ENCODE measurements at places on chromosomes 12 and 14.

GRCh38 chr12:57890191-57891115, 43.9 kb upstream of the CTDSP2 start:
- no peak for DNase-seq

DNA sequence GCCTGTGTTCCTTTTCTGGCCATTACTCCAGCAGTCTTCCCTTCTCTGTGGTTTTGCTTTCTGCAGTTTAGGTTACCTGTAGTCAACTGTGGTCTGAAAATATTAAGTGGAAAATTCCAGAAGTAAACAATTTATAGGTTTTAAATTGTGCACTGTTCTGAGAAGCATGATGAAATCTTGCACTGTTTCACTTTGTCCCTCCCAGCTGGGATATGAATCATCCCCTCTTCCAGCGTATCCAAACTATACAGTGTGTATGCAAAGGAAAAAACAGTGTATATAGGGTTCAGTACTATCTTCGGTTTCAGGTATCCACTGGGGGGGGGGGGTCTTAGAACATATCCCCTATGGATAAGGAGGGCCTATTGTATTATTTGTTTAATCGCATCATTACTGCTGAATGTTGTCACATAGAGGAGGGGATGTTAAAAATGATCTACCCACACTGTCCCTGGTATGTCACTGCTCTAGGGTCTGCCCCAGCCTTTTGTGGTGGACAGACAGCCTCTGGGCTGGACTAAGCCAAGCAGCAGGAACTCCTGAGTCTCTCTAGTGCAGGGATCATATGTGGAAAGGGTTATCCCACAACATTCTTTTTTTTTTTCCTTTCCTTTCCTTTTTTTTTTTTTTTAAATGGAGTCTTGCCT, 109.1 kb upstream of the MAX start:
- DNase-seq, result no peak

DNA sequence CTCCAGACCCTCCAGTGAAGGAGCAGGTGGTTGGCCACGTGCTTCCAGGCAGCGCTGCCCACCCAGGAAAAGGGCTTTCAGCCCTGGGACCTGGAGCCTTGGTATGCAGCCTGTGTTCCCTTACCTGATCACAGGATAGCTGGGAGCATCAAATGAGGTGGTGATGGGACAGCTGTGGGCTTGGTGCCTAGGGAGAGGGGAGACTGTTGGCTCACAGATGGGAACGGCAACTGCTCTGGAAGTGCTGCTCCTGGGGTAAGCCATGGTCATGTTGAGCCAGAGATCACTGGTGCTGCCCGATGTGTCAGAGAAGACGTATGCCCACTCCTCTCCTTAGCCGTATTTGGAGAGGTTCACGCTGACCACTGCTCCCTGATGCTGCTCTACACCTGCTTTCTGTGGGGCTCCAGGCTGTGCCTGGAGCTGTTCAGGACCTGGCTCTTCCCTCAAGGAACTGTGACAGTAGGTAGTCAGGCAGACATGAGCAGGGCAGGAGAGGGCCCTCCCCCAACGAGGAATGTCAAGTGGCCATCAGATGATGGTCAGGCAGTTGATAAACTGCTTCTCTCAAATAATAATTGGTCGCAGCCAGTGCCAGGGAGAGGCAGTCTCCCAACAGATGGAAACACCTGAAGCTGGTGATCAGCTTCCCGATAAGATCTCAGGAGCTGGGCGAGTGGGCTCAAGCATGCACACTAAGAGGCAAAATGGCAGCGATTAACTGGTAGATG, 2.8 kb upstream of the CYP46A1 start:
- DNase-seq, result no peak

DNA sequence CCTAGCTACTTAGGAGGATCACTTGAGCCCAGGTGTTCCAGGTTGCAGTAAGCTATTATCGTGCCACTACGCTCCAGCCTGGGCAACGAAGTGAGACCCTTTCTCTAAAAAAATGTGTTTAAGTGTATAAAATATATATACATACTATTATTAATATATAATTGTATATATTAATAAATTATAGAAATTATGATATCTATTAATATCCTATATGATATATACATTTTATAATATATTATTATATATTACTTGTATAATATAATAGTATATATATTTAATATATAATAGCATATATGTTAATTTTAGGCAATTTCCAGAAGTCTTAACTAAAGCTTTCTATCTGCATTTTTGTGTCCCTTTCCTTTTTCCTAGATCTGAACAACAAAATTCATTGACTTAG, 12.3 kb downstream of the ALDH1L2 start:
- DNase-seq, result no peak

GRCh38 chr12:29728030-29728429, 55.7 kb downstream of the TMTC1 start:
- no peak for DNase-seq

GRCh38 chr12:47742253-47742825, 16.3 kb downstream of the RAPGEF3 start:
- peak; percentile 85 for DNase-seq

DNA sequence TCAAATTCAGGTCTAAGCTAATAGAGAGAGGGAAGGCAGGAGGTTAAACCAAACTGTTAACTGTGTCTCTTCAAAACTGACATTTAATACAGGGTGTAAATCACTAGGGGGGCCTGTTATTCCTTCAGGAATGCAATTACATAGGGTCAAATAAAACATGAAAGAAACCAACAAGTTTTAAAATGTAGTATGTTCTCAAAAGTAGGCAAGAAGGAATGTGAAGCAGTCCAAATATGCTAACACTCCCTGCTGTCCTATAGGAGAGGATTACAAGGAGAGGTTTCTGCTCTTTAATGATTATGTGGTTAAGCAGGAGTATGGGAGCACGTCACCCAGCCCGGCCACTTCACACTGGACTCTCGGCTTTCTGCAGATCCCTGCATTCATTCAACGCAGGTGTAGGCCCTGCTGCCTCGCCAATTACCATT, 42.5 kb upstream of the BMP4 start:
- DNase-seq, result no peak

- DNase-seq, result no peak
Measured at GRCh38 chr12:87793131-87793530, 236.1 kb downstream of the C12orf50 start.

- no peak for DNase-seq
Measured at GRCh38 chr12:50581226-50582184, 76.7 kb downstream of the DIP2B start.

DNA sequence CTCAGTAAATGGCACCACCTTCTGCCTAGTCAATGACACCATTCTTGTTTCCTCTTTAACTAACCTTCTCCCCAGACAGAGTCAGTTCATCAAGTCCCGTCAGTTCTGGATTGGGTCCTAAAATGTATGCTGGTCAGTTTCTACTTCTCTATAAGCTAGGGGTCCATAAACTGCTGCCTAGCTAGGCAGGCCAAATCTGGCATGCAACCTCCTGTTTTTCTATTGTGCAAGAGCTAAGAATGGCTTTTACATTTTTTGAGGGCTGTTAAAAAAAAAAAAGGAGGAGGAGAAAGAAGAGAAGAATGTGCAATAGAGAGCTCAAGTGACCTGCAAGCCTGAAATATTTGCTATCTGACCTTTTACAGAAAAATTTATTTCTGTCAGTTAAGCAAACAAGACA, 6.4 kb upstream of the TMED10 start:
- DNase-seq, result no peak

GRCh38 chr12:77062846-77063461, 2.4 kb downstream of the E2F7 start:
- DNase-seq, result no peak

DNA sequence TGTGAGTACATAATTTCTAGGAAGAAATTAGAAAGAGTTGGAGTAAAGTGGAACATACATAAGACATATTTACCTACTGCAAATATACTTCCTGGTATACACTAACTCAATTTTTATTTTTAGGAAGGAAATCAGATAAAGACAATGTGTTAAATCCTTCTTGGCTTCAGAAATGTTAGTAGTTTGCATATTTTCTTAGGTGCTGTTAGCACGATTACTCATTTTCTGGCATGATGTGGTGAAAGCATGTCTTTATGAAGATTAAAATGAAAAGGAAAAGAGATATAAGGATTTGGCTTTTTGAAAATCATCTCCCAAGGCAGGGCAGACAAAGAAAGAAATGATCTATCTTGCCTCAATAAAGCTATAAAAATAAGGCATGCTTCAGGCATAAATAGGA, 287.6 kb upstream of the E2F7 start:
- DNase-seq, result no peak

DNA sequence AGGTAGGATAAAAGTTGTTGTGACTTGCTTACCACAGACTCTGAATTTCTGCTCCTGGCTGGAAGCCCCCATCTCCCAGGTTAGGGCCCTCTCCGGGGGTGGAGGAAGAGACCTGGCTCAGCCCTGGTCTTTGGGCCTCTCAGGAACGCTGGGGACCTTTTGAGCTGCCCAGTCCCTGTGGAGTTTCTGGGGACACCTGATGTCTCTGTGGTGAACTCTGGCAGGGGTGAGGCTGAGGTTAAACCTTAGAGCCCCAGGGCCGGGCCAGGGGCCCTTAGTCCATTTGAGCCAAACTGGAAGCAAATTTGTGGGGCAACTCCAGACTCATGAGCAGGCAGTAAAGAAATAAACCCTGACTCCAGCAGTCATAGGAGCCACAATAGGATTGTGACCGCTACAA, 112.1 kb downstream of the ADGRD1 start:
- no peak for DNase-seq

- DNase-seq, result no peak
Measured at GRCh38 chr14:68359837-68360552, 432.9 kb downstream of the ZFP36L1 start.

- DNase-seq, result no peak
Measured at GRCh38 chr14:79011091-79011919, 841.1 kb downstream of the NRXN3 start.

DNA sequence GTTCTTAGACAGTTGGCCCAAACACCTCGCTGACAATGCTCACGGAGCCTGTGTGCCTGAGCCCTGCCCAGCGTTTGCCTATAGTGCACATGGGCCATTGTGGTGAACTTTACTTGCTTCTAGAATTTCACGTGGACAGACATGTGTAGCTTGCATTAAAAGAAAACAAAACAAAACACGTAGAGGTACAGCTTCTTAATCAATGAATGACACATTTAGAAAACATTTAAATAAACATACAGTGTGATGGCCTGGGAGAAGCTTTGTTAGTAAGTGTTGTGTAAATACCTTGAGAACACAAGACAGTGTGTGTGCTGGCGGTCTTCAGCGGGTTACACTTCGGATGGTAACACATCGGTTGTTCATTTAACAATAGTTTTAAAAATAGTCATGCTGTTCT, 38.1 kb downstream of the SMOC1 start:
- no peak for DNase-seq

GRCh38 chr12:113403435-113404415, at the start of gene SDS:
Gene SDS (minus strand): TSS chr12:113403887. CDS start chr12:113399708, 4,179 bp downstream.
- no peak for DNase-seq

- DNase-seq, result no peak
Measured at GRCh38 chr14:106631879-106632278, 1105.5 kb downstream of the TMEM121 start.

Data from liver (tissue), 10 donors.